ELF-1 (cell line): ENCODE measurements at places on chromosomes 11 and 22.

- DNase-seq: no peak
Measured at GRCh38 chr11:130865774-130866114, 50.5 kb downstream of the SNX19 start.

DNA sequence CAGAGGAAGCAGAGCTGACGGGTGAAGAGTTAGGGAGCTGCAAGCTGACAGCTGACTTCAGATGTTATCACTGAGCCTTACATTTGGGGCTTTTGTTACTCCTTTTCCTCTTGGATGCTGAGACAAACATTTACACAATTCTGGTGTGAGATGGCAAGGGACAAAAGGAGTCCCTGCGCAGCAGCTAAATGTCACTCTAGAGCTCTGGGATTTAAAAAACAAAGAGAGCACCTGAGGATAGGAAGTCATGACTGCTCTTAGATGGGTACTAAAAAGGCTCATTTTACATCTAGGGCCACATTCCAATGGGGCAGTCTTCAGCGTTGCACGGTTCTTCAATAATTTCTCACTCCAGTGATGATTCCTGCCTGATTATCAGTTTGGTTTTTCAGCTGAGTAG, 204.5 kb downstream of the RAB38 start:
- no peak for DNase-seq

- DNase-seq: peak; percentile 67
Measured at GRCh38 chr11:46914363-46914762, 4.0 kb downstream of the LRP4 start.

DNA sequence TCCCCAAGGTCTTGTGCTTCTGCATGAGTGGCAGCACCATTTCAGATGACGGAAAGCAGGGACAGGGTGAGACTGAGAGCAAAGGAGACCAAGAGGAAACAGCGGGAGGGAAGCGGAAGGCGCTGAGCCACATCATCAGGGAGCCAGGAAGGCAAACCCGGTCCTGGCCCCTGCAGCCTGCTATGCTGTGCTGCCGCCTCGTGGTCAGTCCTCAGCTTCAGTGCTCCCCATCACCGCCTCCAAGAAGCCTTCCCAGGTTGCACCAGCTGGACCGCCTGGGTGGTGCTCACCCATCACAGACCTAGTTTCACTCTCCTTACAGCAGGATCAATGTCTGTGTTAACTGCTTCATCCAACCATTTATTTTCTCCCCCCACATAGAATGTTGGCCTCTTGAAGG, 73.0 kb upstream of the PHF21B start:
- peak; percentile 77 for DNase-seq

- DNase-seq: no peak
Measured at GRCh38 chr22:28395920-28396753, 283.5 kb downstream of the TTC28 start.

- no peak for DNase-seq
Measured at GRCh38 chr11:129505266-129505665, 129.6 kb downstream of the BARX2 start.

DNA sequence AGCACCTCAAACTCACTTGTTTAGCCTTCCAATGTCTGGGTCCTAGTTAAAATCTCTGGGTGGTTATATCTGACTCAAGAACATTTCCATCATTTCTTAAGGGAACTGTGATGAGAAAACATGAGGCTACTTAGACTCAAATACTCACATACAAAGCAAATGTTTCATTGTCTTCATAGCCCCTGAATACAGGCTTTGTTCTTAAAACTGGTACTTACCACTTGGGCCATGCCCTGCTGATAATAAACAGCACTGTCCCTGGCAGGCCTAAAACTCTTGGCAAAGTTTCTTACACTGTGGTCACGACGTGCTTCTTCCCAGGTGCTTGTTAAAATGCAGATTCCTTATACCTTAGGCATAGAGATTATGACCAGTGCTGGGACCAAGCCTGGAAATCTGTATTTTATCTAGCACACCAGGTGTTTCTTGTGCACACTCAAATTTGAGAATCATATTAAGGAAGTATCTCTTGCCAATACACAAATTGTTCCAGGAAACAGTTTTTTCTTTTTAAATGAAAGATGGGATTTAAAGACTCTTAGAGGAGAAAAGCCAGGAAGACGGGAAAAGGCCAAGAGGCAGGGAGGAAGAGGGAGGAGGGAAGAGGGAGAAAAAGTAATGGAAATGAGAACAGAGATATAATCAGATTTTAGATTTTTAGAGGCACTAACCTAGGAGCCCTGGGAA, 287.9 kb upstream of the MPPED2 start:
- DNase-seq: no peak

DNA sequence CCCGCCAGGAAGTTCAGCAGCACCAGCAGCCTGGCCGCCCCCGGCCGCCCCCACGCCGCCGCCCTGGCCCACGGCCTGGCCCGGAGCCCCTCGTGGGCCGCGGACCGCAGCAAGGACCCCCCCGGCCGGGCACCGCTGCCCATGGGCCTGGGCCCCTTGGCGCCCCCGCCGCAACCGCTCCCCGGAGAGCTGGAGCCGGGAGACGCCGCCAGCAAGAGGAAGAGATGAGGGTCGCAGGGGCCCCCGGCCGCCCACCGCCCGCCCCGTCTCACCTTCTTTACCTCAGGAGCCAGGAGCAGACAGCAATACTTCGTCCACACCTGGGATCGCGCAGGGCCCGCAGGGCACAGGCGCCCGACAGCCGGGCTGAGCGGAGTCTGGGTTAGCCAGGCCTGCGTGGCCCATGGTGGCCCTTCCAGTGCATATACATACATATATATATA, 115.6 kb downstream of the CACNA1I start:
- DNase-seq: no peak

DNA sequence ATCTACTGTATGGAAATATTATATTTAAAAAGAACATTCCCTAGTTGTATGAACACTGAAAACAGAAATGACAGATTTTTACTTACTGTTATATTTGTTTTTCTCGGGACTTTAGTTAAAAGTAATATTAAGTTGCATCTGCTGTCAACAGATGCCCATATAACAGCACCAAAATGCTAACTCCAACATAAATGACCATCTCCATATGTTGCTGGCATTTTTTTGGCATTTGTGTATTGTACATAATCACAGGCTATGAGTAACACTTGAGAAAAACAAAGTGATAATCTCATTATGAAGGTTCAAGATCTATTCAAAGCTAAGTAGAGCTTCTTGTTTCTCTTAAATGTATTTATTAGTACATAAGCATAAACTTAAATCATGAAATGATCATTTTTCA, 172.0 kb downstream of the CNTN5 start:
- DNase-seq: no peak

DNA sequence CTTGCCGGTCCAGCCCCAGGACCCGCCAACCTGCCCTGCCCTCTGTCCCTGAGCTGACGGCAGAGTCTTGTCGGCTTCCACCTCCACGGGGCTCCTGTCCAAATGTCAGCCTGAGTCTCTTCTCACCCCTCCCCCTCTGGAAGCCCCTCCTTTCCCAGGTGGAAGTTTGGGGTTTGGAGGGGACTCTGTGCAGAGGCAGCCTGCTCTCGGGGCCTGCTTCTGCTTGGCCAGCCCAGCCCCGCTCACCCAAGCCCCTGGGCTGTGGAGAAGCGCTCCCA, 31.0 kb downstream of the CTTN start:
- DNase-seq: no peak

- no peak for DNase-seq
Measured at GRCh38 chr11:132228746-132229325, 858.4 kb downstream of the NTM start.

DNA sequence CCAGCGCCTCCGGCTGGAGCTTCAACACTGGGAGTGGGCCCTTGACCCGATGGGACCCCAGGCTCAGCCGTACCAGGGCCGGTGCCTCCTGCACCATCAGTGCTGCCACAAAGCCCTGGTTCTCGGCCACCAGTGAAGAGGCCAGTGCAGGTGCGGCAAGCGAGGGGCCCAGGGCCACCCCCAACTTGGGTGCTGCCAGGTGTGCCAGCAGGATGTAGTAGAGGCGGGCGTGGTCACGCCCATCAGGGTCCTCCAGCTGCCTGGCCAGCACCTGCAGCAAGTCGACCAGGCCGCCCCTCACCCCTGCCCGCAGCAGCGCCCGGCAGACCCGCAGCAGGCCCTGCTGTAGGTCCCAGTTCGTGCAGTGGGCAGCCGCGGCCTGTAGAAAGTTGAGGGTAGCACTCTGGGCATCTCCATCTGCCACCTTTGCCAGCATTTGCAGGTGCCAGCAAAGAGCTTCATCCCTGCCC, 2.3 kb downstream of the AP5B1 start:
- DNase-seq: no peak

GRCh38 chr11:13769188-13769587, 100.7 kb downstream of the FAR1 start:
- no peak for DNase-seq

GRCh38 chr11:123594188-123594901, 60.1 kb downstream of the SCN3B start:
- DNase-seq: no peak

- no peak for DNase-seq
Measured at GRCh38 chr11:63042596-63042995, 27.0 kb upstream of the SLC22A8 start.

DNA sequence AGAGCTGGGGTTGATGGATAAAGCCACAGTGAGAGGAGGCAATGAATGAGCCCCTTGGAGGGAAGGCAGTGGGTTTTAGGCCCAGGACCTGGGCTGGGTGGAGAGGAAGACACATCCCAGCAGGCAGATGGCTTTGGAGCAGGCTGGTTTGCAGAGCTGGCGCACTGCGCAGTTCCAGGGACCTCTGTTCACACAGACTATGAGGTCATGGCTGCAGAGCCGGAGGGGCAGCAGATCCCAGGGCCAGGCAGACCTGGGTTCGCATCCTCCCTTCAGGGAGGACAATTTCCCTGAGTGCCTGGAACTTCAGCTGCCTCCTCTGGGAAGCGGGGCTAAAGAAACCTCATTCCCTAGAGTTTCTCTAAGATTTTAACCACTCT, 28.2 kb upstream of the DGKZ start:
- DNase-seq: no peak

- no peak for DNase-seq
Measured at GRCh38 chr11:62830904-62831519, 839 bp downstream of the STX5 start.

DNA sequence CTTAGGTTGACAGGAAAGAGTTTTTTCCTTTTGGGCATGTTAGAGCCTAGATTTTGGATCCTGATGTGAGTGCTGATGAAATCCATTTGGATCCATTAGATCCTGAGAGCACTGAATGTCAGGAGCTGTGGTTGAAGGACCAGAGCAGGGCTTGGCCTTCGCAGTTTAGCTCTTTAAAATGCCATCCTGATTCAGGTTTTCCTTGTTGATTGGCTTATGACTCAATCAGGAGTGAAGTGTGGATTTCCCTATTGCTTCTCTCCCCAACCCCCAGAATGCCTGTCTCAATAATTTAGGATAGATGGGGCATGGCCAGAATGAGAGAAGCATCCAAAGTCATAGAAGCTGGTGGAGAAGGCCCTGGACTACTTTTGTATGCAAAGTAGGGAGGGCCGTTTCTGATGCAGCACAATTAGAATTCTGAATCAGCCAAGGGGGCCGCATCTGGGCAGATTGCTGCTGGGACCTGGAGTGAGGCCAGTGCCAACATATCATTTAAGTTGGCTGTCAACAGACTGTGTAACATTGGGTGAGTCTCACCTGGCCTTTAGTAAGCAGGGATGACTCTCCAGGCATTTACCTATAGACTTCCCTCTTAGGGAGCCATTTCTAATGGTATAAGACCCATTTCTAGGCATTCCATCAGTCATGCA, 80.5 kb downstream of the TEAD1 start:
- no peak for DNase-seq

GRCh38 chr11:6402561-6402981, 12.3 kb downstream of the SMPD1 start:
- no peak for DNase-seq

DNA sequence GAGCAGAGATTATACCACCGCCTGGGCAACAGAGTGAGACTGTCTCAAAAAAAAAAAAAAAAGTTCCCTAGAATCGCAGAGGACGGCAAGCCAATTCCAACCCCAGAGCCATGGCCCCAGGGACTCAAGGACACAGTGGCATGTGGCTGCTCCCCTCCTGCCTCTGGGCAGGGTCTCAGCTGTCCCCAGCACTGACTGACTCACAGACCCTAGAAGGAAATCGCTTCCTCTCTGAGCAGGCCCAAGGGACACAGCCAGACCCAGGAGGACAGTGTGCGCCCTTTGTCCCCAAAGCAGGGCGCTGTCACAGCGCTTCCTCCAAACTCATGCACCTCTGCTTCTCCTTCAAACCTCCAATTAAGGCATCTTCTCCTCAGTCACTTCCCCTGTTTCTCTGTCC, 2.3 kb downstream of the PACSIN3 start:
- no peak for DNase-seq

GRCh38 chr11:109298865-109299264, 123.1 kb upstream of the C11orf87 start:
- no peak for DNase-seq

DNA sequence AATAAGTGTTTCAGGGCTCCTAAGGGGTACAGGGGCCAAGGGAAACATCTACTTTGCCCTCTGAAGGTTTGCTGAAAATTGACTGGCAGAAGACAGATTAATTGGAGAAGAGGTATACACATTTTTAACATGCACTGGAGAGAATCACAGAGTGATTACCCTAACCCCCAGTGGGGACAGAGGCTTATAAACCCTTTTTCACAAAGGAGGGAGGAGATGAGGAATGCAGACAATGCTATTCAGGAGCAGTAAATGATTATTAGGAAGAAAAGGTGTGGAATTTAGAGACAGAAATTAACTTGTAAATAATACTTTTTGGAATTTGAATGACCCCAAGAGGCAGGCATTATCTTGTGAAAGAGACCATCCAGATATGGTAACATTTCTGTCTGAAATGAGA, 582.4 kb upstream of the B3GAT1 start:
- DNase-seq: no peak

DNA sequence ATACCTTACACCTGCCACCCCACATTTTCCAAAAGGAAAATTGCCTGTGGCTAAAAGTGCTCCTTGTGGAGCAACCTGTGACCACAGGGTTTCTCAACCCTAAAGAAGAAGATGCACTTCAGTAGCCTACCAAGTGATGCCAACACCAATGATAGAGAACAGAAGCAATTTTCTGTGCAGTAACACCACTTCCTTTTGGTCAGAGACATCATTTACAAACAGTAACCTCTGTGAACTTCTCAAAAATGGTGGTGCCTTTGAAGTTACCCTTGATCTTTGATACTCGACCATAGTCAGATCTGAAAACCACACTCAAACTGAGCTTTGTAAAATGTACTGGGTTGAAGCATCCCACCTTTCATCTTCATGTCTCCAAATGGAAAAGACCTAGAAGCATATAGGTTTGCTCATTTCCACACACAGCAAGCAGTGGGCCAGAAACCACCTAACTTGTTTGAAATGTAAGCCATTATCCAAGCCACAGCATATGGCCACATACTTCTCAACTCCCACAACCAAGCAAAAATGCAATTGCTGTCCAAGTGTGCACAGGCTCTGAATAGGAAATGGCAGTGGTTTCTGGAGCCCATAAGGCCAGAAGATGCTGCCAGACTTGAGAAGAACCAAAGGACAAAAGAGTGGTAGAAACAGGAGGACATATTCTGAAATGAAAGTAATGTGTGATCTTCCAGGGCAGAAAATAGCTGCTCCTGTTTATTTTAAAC, 24.3 kb downstream of the MPPED2 start:
- no peak for DNase-seq

GRCh38 chr22:36445158-36445668, 36.2 kb downstream of the TXN2 start:
- DNase-seq: no peak
